ENCODE measurements at places on chromosomes 1 and 21.
A peak's percentile ranks its signal among the peaks of the same experiment; 100 is the strongest.

- DNase-seq = no peak
Measured at GRCh38 chr1:166906647-166907046, 30.6 kb upstream of the TADA1 start.

DNA sequence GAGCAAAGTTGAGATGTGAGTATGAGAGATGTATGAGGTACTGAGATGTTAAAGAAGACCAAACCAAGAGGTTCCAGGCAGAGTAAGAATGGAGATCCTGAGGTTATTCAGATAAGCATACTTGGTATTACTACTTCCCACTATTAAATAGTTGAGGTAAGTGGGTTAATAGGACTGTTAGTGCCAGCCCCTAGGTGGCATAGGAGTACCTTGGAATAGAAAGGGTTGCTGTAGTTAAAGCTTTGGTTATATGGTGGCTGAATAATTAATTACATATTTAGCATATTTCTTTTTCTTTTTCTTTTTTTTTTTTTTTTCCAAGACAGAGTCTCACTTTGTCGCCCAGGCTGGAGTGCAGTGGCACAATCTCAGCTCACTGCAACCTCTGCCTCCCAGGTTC is 397.9 kb upstream of the TMPRSS15 start:
- DNase-seq = no peak

GRCh38 chr1:233790662-233791371 is 113.7 kb upstream of the SLC35F3 start:
- DNase-seq = peak; percentile 64

GRCh38 chr1:167721617-167722151 is at the start of gene MPZL1:
TSS of gene MPZL1 (plus strand) at chr1:167721982. CDS start at chr1:167722152, 170 bp downstream.
- DNase-seq = peak; percentile 93

DNA sequence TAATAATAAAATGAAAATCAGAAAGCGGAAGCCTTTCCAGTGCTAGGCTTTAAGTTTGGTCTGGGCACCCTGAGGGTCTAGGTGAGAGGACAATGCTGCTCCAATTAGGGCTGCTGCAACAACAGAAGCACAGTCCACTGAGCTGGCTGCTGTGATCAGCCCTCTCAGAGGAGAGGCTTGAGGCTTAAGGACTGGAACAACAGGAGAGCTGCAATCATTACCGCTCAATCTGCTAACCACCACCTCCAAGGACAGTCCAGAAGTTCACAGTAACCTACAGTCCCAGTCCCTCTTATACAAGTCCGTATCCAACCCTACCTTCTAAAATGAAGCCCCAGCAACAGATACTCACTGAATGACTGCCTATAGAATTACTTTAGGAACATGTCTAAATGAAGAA is 62.1 kb downstream of the USP24 start:
- no peak for DNase-seq

DNA sequence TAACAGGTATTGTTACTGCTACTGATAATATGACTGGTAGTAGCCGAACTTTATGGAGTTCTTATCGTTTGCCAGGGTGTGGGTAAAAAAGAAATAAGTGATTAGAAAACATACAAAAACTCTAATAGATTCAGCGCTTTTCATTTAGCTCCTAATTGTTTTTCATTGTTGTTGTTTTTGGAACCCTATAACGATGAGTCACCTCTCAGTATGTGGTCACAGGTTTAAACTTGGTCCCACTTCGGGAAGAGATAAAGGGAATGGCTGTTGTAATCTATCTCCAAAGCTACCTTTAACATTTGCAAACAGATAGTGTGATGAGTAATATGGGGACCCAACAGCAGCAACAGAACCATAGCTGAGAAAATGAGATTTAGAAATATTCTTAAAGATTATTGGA is 62.7 kb upstream of the BCL10 start:
- DNase-seq = peak; percentile 75

DNA sequence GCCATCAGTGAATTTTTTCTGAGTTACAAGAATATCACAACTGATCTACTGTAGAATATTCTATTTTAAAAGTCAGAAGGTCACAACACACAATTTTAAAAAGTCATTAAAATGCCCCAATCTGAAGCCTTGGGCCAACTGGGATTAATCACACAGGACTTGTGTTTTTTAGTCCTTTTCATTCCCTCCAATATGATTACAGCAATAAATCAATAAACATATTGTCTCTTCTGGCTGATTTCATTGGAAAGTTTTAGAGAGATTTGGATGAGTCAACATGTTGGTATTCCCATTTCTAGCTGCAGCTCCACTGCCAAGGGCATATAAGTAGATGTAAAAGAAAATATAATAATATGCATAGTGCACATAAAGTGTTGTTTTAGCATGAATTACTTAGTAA is 85.8 kb downstream of the NIBAN1 start:
- peak; percentile 77 for DNase-seq

GRCh38 chr1:66452162-66452561 is 81.8 kb upstream of the SGIP1 start:
- no peak for DNase-seq

DNA sequence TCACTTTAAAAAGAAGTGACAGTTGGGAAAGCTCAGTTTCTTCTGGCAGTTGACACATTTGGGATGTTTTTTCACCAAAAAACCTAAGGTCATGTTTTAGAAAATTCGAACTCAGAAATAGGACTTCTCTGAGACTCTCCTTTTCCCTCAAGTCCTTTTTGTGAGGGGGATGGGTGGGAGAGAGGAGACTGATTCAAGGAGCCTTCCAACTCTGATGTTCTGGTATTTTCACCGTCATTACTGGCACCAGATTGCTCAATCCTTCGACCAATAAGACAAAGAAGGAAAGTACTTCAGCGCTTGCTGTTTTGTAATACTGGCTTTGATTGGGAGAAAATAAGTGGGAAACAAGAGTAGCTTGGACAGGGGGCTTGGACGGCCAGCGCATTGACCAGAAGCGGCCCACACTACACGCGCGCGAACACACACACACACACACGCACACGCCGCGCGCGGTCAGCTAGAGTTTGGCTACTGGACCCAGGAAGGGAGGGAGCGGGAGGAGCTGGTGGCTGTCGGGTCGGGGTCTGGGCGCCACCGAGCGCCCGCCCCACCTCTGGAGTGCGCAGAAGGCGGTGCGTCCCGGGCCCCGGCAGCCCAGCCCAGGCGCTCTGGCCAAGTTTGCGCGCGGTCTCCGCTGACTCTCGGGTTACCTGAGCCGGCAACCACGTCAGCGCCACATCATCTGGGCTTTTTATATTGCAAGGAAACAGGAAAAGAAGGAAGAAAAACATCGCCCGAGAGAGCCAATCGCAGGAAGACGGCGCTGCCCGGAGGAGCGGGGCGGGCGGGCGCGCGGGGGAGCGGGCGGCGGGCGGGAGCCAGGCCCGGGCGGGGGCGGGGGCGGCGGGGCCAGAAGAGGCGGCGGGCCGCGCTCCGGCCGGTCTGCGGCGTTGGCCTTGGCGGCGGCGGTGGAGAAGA is at the start of gene KCNK1:
Gene KCNK1 (plus strand): TSS at position 855 of the 921 bp plus-strand sequence. CDS start 66 bp downstream, at position 921.
- peak; percentile 94 for DNase-seq

- no peak for DNase-seq
Measured at GRCh38 chr1:198083549-198083948, 73.2 kb upstream of the NEK7 start.

DNA sequence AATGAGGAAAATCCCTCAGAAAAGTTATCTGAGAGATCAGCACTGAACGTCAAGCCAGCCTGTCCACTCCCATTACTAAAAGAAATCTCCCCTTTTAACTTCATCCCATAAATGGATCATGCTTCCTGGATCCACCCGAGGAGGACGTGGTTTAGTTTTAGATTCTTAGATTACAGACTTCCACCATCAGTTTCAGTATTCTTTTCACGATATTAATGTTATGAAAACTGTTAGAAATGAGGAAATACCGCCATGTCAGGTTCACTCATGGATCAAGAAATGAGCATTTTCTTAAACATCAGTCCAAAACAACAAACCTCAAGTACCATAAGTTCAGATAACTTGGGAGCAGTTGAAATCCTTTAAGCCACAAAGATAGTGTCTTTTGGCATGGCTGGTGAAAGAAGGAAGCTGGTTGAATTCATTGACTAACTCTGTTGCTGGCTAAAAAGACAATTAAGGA is 49.8 kb downstream of the NFIA start:
- peak; percentile 71 for DNase-seq

GRCh38 chr1:65480684-65481405 is 60.4 kb downstream of the LEPR start:
- no peak for DNase-seq

- DNase-seq = no peak
Measured at GRCh38 chr1:220290140-220290761, 18.0 kb upstream of the RAB3GAP2 start.

DNA sequence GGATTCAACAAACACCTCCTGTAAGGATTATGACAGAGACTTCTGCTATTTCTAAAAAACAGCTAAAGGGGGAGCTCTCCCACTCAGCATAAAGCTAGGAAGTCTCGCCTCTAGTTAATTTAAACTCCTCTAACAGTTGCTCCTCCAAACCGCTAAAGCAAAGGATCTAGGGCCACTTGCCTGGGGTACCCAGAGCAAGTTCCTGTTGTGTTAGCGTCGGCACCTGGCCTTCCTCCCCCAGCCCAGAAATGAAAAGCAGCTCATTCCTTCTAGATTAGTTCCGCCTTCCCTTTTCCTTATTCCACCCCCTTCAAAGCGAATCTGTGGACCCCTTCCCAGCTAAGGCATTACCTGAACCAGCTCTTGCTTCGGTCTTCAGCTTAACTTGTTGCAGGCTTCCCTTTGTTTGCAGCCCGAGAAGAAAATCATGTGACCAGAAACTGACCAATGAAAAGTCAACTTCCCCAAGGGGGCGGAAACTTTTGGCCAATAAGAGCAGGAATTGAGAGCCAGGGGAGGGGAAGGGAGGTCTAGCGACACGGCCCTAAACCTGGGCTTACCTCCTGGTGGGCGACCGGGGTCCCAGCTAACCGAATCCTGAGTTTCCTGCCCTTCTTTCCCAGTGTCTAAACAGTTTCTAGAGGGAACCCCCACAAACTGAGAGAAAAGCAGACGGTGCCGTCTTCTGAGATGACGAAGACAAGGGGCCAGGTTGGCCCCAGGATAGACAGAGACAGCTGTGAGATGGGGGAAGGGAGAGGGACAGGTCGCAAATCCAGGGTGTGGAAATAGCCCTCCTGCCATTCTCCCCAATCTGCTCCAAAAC is at the start of gene PBXIP1:
Gene PBXIP1 (minus strand): TSS at position 382 of the 826 bp plus-strand sequence. CDS start 2,378 bp downstream, outside the sequence.
- peak; percentile 87 for DNase-seq

DNA sequence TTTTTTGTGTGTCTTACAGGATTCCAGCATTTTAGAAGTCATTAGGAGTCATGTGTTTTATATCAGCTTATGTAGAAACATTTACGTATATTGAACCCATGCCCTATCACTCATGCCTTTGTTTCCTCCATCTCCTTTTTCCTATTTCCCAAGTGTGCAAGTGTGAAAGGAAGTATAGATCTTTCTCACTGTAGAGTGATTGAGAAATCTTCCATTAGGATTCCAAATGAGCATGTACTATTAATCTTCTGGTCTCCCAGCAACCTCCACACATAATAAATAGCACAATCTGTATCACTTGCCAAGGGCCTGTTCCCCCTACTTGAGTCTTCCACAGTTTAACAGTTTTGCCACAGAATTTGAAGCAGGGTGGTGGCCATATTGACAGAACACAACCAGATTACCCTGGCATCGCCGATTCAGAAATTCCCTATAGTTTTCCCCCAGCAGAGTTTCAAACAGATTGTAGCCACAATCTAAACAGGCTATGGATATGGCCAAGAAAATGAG is 1052.8 kb downstream of the TTLL7 start:
- no peak for DNase-seq

GRCh38 chr1:213876531-213876930 is 111.2 kb upstream of the PROX1 start:
- DNase-seq = no peak

DNA sequence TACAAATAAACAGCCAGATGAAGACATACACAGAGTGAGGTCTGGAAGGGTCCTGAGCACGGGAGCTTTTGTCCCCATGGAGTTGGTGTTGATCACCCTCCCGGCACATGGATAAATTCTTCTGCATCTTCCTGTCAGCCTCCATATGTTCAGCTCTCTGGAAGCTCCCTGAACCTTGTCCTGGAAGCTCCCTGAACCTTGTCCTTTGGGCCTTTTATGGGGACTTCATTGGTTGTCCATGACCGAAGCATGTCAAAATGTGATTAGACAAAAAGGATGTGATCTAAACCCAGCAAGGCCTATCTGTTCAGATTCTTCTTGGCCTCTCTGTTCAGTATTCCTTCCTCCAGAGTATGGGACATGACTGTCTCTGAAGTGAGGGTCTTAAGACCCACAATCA is 25.4 kb upstream of the RNF11 start:
- DNase-seq = no peak

DNA sequence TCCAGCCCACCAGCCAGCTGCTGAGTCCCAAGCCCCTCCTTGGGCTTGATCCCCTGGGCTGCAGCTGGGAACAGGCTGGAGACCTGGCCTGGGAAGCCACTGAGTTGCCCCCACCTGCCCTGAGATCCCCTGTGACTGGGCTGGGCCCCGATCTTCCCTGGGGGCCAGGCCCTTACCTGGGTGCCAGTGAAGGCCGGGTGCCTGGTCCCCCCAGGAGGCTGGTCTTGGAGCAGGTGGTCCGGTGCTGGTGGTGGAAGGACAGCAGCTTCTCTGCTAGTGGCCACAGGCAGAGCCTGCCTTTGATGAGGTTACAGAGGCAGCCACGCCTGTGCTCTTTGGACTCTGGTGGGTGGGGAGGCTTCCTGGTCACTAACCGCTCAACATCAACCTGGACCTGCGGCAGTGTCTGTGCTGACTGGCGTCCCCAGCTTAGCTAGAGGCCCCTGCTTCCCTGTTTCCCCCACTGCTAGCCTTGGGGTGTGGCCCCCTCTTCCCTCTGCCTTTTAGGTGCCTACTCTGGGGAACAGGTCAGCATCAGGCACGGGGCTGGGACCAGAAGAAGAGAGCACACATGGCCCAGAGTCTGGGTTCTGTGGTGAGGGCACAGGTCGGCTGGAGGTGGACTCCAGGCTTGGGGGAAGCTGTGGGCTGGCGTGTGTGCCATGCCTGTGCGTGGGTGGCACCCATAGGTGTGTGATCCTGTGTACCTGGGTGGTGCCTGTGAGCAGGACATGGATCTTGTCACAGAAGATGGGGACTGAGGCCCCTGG is at the start of gene EPS8L3:
Gene EPS8L3 (minus strand): TSS at position 278 of the 770 bp plus-strand sequence. CDS start 2,174 bp downstream, outside the sequence.
- no peak for DNase-seq

DNA sequence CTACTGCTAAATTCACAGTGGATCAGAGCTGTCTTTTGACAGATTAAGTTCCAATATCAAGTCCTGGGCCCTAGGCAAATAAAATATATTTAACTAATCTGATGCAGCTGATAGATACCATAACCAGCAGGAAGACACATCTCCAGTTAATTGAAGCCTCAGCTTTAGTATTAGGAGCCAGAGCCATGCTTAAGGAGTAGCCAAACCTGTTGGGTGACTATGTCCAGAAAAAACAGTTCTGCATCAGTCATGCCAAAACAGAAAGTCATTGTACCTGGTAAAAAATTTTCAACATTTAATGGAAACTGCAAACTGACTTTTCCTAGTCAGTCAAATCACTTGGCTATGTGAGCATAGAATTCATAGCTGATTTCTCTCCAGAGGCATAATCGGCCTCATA is 200.5 kb upstream of the RUNX1 start:
- DNase-seq = no peak

- peak; percentile 68 for DNase-seq
Measured at GRCh38 chr1:103267266-103267665, 158.9 kb upstream of the COL11A1 start.

GRCh38 chr1:228417061-228417460 is 400 bp upstream of the TRIM17 start:
- DNase-seq = no peak

Measured in iris pigment epithelial cell (primary cell).